Activated CD8-positive, alpha-beta T cell treated with anti-CD3 and anti-CD28 coated beads for 36 hours (primary cell): ENCODE measurements at places on chromosomes 6 and 20.

- no peak for DNase-seq
Observed at GRCh38 chr6:126811321-126811720, 307.1 kb upstream of the RSPO3 start.

GRCh38 chr6:40845553-40845952 lies 193.5 kb downstream of the UNC5CL start:
- DNase-seq = peak; percentile 51

GRCh38 chr6:161908872-161909271 lies 635.0 kb upstream of the AGPAT4 start:
- no peak for DNase-seq

DNA sequence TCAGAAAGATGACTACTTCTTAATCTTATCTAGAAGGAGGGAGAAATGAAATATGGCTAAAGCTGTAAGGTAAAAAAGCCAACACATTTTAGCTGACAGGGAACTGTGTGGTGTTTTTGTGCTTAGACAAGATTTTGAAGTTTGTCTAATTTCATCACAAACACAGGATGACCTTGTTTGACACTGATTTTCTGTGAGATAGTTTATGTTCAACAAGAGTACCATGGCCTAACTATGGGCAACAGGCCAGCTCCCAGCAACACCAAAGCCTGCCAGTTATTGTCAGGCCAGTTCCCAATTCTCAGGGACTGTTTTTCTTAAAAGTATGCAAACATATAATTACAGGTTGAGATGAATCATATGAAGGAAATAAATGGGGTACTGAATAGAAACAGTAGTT lies 5.5 kb upstream of the ABCF1 start:
- no peak for DNase-seq

GRCh38 chr6:44269178-44269920 lies 901 bp upstream of the TMEM151B start:
- no peak for DNase-seq

DNA sequence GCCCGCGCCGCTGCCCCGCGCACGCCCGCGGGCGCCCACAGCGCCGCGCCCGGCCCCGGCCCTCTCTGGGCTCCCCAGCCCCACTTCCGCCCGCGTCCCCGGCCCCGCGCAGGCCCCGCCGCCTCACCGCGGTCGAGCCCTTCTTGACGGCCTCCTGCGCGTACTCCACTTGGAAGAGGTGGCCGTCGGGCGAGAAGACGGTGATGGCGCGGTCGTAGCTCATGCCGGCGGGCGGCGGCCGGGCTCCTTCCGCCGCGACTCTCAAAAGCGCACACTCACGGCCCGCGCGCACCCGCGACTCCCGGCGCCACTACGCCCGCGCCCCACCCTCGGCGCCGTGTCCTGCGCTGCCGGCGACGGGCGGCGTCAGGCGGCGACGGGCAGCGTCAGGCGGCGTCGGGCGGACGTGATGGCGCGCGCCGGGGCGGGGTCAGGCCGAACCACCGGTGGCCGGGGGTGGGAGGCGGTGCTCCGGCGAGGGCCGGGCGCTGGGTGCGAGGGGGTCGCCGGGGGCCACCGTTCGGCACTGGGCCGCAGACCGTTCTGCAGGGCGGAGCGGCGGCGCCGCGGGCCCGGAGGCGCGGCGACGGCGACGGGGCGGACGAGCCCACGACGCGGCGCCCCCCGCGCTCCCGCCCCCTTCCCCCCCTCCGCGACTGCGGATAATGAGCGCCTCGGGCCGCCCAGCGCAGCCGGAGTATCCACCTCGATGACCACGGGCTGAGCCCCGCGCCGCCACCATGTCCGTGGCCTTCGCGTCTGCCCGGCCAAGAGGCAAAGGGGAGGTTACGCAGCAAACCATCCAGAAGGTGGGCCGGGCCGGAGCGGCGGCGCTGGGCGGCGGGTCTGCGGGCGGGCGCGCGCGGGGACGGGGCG lies at the start of the genes PSMA7 and SS18L1:
TSS of gene PSMA7 (minus strand) at position 314 of the 876 bp plus-strand sequence. CDS start at position 223, 91 bp downstream.
TSS of gene SS18L1 (plus strand) at position 689 of the 876 bp plus-strand sequence. CDS start at position 741, 52 bp downstream.
- peak; percentile 85 for DNase-seq

DNA sequence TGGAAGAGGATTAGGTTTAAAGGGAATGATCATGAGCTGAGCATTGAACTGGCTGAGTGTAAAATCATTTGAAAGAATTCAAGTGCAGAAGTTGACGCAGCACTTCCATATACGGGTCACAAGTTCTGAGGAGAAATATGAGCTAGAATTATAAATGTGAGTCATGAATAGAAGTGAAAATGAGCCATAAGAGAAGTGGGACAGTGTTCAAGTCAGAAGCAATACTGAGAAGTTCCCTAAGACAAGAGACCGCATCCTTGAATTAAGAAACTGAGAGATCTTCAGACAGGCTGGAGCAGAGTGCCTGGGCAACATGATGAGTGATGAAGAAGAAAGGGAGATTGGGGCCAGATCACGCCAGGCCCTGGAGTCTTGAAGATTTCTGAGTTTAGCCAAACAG lies 209.7 kb downstream of the TBX18 start:
- DNase-seq = no peak
